GM23248 (cell line): ENCODE measurements at places on chromosomes 11 and 22.

GRCh38 chr22:49633010-49633324 lies 194.7 kb downstream of the BRD1 start:
- H3K27me3 ChIP-seq, result no peaks in the 10 kb centered on the region
- no peak for DNase-seq
- H3K36me3 ChIP-seq, result no peaks in the 10 kb centered on the region
- no peak overlapping the region for H3K4me3 ChIP-seq
- no peaks in the 10 kb centered on the region for H3K4me1 ChIP-seq
- H3K27ac ChIP-seq, result no peak overlapping the region

DNA sequence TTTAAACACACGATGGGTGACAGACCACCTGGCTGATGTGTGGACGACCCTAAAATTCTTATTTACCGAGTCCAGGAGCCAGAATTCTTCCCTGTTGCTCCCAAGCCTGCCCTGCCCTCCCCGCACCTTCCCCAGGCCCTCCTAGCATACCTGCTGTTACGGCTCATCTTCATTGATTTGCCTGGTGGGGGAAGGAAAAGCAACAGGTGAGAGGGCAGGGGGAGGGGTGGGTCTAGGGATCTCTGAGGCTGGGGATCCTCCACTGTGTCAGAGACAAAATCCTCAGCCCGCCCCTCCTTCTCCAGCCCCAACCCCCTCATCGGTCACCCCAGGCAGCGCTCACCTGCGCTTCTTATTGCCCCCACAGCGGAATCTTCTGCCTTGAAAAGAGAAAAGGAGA lies 4.0 kb downstream of the FXYD2 start:
- no peak overlapping the region for H3K4me3 ChIP-seq
- DNase-seq, result no peak
- no peak overlapping the region for H3K27ac ChIP-seq
- no peaks in the 10 kb centered on the region for H3K4me1 ChIP-seq
- no peaks in the 10 kb centered on the region for H3K36me3 ChIP-seq

GRCh38 chr22:27424319-27424718 lies 377.2 kb downstream of the MN1 start:
- H3K4me1 ChIP-seq, result peaks cover 15% of the 10 kb centered on the region
- DNase-seq, result peak; percentile 59
- H3K4me3 ChIP-seq, result no peak overlapping the region
- no peaks in the 10 kb centered on the region for H3K36me3 ChIP-seq

DNA sequence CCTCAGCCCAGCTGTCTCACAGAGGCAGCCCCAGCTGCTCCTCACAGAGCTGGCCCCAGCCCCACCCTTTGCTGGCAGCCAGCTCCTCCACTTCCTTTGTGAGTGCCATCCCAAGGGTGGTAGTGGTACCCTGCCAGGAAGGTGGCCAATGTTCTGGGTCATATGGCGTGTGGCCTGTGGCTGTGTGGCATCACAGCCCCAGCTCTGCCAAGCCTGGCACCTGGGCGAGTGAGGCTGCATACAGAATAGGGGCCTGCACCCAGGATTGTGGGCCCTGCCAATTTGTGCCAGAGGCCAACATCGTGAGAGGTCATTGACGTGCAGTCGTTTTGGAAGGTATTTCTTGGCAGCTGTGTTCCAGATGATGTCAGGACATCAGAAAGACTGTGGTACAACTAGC lies 10.7 kb downstream of the TUB start:
- 0 out of 2 replicates have a peak, but pooled peaks cover 3% of the 10 kb centered on the region for H3K4me1 ChIP-seq
- no peak for DNase-seq
- H3K36me3 ChIP-seq, result no peaks in the 10 kb centered on the region
- no peak overlapping the region for H3K4me3 ChIP-seq
- no peaks in the 10 kb centered on the region for H3K27me3 ChIP-seq

- H3K36me3 ChIP-seq, result no peaks in the 10 kb centered on the region
- no peaks in the 10 kb centered on the region for H3K27me3 ChIP-seq
- no peak overlapping the region for H3K4me3 ChIP-seq
- no peak overlapping the region for H3K27ac ChIP-seq
- DNase-seq, result no peak
Observed at GRCh38 chr11:61855939-61856680, 28.0 kb downstream of the FADS2 start.
